Activated CD8-positive, alpha-beta T cell treated with anti-CD3 and anti-CD28 coated beads for 36 hours (primary cell): ENCODE measurements at places on chromosomes 12 and 14. TPM values are rescaled to one million over a fixed set of nuclear protein-coding genes. Genes with fewer than 3 reads are reported as not detected.

DNA sequence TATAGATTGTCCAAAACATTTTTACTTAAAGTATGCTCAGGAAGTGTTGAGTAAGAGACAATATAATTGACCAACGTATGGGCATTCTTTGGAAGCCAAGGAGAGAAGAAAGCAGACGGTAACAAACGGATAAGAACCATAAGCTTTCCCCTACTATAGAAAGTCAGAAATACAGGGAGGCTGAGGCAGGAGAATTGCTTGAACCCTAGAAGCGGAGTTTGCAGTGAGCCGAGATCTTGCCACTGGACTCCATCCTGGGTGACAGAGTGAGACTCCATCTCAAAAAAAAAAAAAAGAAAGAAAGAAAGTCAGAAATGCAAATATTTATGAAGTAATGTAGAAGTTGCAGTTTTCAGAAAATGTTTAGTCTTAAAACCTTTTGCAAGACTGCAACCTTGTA is 51.2 kb upstream of the PCED1B start:
- DNase-seq, result no peak
- H3K27me3 ChIP-seq, result peaks cover 6% of the 10 kb centered on the region
- H3K4me3 ChIP-seq, result no peak overlapping the region
- no peak overlapping the region for H3K27ac ChIP-seq
- no peaks in the 10 kb centered on the region for H3K36me3 ChIP-seq

DNA sequence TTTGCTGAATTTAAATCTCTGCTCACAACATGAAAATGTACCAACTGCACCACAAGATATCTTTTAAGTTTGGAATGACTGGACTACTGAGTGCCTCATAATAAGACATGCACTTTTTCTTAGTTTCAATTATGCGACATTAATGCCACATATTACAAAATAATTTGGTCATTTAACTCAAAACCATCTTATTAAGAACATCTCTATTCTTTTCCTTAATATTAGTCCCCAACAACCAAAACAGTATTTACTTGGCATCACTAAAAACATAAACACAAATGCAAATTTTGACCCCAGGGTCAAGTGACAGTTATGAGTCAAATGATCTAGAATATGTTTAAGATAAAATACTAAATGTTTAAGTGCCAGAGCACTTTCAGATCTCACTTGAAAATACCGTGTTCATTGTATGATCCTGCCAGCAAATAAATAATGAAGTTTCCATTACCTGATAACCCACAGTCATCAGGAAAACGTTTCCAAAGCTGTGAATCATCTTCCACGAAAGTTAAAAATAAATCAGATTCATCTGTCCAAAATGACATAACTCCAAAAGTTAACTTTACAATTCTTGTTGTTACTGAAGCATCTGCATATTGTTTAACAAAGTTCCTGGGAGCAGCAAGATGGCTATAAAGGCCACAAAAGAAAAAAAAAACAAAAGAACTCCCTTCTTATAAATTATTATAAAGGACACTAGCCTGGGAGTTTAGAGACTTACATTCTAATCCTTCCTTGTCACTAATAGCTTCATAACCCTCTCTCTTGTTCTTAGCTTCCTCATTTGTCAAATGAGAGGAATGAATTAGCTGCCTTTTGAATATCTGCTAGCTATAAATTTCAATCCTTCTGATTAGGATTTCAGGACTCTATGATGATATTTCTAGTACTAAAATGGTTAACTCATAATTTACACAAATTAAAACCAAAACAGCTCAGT is 30.5 kb upstream of the AP4S1 start:
- H3K27ac ChIP-seq, result peak overlapping the region; percentile 44
- H3K4me1 ChIP-seq, result peaks cover 44% of the 10 kb centered on the region
- DNase-seq, result no peak
- H3K4me3 ChIP-seq, result peak overlapping the region; percentile 0
- H3K27me3 ChIP-seq, result no peaks in the 10 kb centered on the region

DNA sequence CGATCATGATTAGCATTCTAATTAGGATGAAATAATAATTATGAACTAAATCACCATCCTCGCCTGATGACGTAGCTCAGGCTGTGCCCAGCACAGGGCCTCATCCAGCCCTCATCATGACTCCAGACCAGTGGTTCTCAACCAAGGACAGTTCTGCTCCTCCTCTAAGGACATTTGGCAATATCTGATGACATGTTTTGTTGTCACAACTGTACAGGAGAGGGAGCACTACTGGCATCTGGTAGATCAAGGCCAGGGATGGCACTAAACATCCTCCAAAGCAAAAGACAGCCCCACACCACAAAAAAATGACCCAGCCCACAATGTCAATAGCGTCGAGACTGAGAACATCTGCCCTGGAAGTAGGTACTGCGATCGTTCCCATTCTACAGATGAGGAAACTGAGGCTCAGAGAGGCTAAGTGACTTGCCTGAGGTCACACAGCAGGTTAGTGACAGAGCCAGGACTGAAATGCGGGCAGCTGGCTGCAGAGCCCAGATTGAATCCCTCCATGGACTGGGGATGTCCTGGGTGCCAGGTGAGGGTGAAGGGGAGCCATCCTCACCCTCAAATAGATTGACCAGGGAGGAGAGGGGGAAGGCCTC is 15.5 kb downstream of the TRPV4 start:
- no peaks in the 10 kb centered on the region for H3K4me1 ChIP-seq
- no peaks in the 10 kb centered on the region for H3K36me3 ChIP-seq
- H3K4me3 ChIP-seq, result no peak overlapping the region
- no peak overlapping the region for H3K27ac ChIP-seq

DNA sequence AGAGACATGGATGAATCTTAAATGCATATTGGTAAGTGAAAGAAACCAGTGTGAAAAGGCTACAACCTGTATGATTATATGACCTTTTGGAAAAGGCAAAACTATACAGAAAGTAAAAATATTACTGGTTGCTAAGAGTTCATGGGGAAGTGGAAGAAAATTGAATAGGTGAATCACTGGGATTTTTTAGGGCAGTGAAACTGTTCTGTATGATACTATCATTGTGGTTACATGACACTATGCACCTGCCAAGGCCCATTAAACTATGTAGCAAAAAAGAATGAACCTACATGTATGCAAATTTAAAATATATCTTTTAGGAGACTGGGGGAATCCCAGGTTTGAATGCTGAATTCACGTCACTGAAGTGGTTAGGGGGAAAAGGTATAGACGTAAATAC is 12.6 kb upstream of the OR8S1 start:
- DNase-seq, result peak; percentile 36
- H3K4me1 ChIP-seq, result peaks cover 6% of the 10 kb centered on the region
- peak overlapping the region; percentile 67 for H3K27ac ChIP-seq
- peaks cover 2% of the 10 kb centered on the region for H3K27me3 ChIP-seq
- H3K4me3 ChIP-seq, result no peak overlapping the region
- no peaks in the 10 kb centered on the region for H3K36me3 ChIP-seq

- no peak for DNase-seq
- H3K4me1 ChIP-seq, result no peaks in the 10 kb centered on the region
- H3K36me3 ChIP-seq, result no peaks in the 10 kb centered on the region
Observed at GRCh38 chr12:45168976-45169375, 46.9 kb upstream of the ANO6 start.

DNA sequence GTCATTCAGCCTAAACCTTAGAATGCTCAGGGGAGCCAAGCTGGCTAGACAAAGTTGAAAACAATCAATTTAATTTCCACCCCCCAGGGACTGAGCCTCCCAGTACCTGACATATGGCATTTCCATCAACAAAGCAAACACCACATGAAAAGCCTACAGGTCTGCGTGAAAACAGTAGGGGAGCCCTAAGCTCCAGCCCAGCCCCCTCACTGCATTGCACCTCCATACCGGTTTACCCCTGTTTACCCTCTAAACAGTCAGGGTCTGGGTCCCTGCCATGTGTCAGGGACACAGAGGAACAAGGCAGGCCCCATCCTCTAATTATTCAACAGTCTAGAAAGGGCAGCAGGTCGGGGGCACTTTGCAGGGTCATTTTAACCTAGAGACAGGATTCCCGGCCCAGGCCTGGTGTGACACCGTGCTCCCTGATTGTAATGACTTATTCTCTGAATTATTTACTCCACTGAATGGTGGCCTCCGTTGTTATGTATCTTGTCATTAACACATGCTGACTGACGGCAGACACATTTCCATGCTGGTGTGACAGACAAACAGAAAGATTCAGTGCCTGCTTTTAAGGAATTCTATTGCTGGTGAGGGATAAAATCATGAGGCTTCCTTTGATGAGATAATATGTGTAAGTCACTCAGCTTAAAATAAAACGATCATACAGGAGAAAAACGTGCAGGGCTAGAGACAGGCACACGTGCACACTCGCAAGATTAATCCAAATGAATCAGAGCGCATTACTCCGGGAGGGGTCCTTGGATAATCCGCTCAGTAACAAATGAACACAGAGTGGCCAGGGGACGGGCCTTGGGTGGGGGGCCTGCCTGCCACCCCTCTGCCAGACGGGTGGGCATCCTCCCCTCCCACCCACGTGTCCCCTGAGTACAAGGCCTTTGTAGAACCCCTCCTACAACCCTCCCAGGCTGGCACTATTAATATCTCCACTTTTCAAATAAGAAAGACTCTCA is 23.2 kb downstream of the CCDC88C start:
- no peak overlapping the region for H3K4me3 ChIP-seq
- H3K4me1 ChIP-seq, result peaks cover 92% of the 10 kb centered on the region
- peaks cover 53% of the 10 kb centered on the region for H3K36me3 ChIP-seq
- H3K27me3 ChIP-seq, result no peaks in the 10 kb centered on the region

GRCh38 chr14:67527756-67528155 is 5.3 kb upstream of the PLEKHH1 start:
- H3K36me3 ChIP-seq, result no peaks in the 10 kb centered on the region
- peaks cover 25% of the 10 kb centered on the region for H3K27me3 ChIP-seq
- H3K4me3 ChIP-seq, result no peak overlapping the region

DNA sequence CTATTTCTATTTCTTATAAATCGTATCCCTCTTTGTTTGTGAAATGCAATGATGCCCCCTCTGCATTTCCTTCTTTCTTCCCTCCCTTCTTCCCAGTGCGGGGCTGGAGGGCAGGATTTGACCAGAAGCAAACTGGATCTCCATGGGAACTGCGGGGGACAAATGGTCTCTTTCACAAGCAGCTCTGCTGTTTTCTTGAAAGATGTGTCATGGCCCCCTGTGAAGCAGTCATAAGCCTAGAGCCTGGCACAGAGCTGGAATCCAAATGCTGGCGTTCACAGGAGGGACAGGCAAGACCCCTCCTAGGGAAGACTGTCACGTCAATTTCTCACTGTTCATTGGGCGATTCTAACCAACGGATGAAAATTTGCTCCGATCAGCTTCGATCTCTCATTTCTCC is 203.5 kb upstream of the NOS1 start:
- DNase-seq, result no peak
- no peak overlapping the region for H3K4me3 ChIP-seq
- no peak overlapping the region for H3K27ac ChIP-seq
- no peaks in the 10 kb centered on the region for H3K4me1 ChIP-seq
- no peaks in the 10 kb centered on the region for H3K36me3 ChIP-seq

DNA sequence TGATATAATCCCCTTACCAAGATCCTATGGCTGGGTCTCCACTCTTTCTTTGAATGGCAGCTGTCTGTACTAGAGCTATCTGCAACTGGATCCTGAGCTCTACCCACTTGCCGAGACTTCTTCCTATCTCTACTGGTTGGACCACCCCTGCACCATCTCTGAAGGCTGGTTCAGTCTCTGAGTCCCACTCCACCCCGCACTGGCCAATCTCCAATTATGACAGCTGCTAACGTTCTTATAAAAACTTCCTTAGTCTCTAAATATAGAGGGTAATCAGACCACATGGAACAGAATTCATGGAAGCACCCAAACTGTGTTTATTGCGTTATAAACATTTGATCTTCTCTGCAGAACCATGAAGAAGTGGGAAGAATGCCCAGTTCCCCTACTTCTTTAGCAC is 186.6 kb upstream of the EEA1 start:
- no peak overlapping the region for H3K27ac ChIP-seq
- H3K4me3 ChIP-seq, result no peak overlapping the region
- H3K27me3 ChIP-seq, result no peaks in the 10 kb centered on the region
- DNase-seq, result no peak
- H3K4me1 ChIP-seq, result no peaks in the 10 kb centered on the region
- no peaks in the 10 kb centered on the region for H3K36me3 ChIP-seq

GRCh38 chr12:16613199-16613598 is 7.2 kb upstream of the LMO3 start:
- no peak overlapping the region for H3K27ac ChIP-seq
- DNase-seq, result no peak
- no peaks in the 10 kb centered on the region for H3K4me1 ChIP-seq
- peaks cover 10% of the 10 kb centered on the region for H3K27me3 ChIP-seq
- no peaks in the 10 kb centered on the region for H3K36me3 ChIP-seq

- no peaks in the 10 kb centered on the region for H3K27me3 ChIP-seq
- peak; percentile 27 for DNase-seq
- no peak overlapping the region for H3K27ac ChIP-seq
Observed at GRCh38 chr12:42129595-42130204, 15.0 kb downstream of the GXYLT1 start.

DNA sequence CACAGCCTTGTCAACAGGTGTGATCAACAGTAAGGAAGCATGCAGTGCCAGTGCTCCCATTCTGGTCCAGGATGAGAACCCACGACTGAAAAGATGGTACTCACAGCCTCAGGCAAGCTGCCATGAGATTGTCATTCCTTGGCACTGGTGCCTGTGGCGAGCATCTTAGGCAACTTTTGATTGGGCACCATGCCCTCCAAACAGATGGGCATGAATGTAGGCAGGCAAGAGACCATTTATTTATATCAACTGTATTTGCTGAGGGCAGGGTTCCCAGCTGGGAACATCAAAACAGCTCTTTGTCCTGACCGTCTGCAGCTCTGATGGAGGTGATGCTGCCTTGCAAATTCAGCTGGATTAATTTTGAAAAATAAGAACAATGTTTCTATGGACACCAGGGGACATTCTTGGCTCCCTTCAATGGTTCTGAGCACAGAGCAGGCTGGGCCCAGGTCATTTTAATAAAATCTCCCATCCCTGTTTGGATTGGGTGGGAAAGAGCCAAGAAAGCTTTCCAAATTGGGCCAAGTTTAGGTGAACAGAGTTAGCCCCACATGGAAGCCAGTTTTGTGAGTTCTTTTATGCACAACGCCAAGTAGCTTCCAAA is 522.5 kb downstream of the RMST start:
- no peak overlapping the region for H3K4me3 ChIP-seq
- H3K36me3 ChIP-seq, result no peaks in the 10 kb centered on the region
- no peaks in the 10 kb centered on the region for H3K4me1 ChIP-seq
- no peaks in the 10 kb centered on the region for H3K27me3 ChIP-seq
- no peak for DNase-seq

Gene ANAPC5
- total RNA-seq, result 122 TPM

Gene BEST3
- not detected for total RNA-seq

Gene CHPT1
- 15.8 TPM for total RNA-seq

Gene PPP4R4
- 0.63 TPM for total RNA-seq

Gene KANSL2
- total RNA-seq, result 45.9 TPM

Gene FLRT2
- total RNA-seq, result not detected

Gene ABCD2
- 3.8 TPM for total RNA-seq

Gene OTX2
- total RNA-seq, result not detected

Gene ZNF740
- 31.3 TPM for total RNA-seq

Gene RTL1
- not detected for total RNA-seq
